Body of pancreas (tissue), 4 donors: ENCODE measurements at places on chromosomes 4 and X. TPM values are rescaled to one million over a fixed set of nuclear protein-coding genes. Genes with fewer than 3 reads are reported as not detected.

The GAGE2A gene
- not detected for total RNA-seq

The SAGE1 gene
- not detected for total RNA-seq

DNA sequence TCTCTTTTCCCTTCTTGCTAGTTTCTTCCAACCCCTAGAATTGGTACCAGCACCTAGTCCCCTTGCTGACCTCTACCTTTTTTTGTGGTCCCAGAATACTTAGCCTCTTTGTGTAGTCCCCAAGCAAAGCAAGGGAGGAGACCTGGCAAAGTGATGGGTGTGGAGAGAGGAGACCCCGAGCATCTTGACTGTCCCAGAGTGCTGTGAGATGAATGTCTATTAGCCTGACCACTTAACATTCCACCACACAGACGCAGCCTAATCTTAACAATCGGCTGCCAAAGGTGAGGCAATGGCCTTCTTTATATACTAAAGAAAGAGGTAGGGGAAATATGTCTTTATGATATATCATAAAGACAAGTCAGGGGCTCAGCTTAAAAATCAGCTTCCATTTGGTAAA, 55.9 kb downstream of the TRIM2 start:
- no peak for DNase-seq

DNA sequence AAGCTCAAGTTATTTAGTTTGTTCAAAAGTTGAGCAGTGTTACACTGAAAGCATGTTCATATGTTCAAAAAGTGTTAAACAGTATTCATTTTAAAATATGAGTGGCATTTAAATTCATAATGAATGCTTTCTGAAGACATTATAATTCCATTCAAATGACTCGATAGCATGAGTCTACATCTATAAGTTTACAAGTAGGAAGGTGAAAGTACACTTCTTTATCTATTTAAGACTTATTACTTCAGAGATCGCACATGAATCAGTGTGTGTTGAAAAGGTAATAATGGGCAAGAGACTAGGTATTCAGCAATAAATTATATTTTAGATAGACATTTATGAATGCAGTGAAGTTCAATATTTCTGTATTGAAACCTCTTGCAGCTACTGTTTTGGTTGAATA, 456.1 kb downstream of the GRXCR1 start:
- no peak for DNase-seq

DNA sequence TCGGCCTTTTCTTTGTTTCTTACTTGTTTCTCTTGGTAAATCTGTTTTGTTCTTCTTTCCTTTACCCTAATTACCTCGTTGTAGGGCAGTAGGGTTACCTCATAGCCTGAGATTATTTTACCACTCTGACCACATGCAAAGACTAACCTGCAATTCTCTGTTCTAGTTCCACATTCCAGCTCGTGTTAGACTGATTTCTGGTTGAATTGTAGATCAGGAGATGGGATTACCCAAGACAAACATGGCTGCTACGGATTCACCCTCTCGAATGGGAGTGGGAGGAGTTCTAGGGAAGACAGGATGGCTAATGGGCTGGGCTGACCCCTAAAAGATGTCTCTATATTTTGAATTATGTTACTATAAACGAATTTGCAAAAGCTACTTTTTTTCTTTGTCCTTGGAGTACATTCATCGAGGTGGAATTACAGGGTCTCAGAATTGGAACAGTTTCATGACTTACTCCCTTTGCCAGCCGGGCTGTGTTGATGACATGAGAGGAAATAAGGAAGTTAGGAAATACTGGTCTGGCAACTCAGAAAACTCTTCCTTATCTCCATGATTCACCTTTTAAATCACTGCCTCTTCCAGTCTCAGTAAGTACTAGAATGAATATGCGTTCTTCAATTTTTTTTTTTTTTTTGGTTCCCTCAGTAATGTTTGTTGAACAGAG, 36.7 kb upstream of the FBXW7 start:
- DNase-seq = no peak

DNA sequence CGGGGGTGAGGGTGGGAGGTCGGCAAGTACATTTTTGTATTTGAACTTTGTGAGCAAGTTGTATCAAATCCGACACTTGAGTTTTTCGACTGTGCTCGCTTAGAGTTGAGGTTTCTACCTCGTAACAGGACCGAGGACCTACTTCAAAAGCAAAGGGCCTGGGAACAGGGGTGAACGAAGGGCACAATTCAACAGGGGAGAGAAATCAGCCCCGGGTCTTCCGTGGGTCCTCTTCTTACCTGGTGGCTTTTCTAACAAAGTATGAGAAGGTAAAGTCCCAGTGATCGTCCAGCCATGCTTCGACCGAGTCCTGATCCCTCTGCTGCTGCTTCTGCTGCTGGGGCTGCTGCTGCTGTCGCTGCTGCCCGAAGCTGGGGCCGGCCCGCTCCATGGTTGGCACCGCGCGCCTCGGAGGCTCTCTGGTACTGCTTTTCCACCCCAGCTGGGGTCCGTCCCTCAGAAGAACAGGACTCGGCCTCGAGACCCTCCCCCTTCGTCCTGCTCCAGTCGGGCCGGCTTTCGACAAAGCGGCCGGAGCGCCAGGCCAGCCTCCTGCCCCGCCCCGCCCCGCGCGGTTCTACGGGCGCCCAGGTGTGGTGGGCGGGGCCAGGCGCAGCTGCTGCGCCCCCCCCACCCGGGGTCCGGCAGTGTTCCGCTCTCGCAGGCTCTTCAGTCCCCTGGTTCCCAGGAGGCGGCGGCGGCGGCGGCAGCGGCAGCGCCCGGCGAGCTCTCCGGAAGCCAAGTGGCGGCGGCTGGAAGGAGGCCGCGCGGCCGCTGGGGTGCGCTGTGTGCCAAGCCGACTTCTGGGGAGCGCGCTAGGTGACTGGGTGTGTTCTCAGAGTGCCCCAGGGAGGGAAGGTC, at the start of gene PDE5A:
PDE5A (minus strand) TSS at position 524 of the 861 bp plus-strand sequence; CDS start at position 391, 133 bp downstream.
- peak; percentile 91 for DNase-seq

GRCh38 chr4:168920441-168921065, 89.5 kb downstream of the CBR4 start:
- DNase-seq = no peak

- no peak for DNase-seq
These were observed 8.3 kb downstream of the S100G start for GRCh38 chrX:16658284-16658683.
